ENCODE measurements at places on chromosomes 1 and 21.

GRCh38 chr21:33334824-33335223, 10.1 kb downstream of the IFNAR1 start:
- DNase-seq: no peak

DNA sequence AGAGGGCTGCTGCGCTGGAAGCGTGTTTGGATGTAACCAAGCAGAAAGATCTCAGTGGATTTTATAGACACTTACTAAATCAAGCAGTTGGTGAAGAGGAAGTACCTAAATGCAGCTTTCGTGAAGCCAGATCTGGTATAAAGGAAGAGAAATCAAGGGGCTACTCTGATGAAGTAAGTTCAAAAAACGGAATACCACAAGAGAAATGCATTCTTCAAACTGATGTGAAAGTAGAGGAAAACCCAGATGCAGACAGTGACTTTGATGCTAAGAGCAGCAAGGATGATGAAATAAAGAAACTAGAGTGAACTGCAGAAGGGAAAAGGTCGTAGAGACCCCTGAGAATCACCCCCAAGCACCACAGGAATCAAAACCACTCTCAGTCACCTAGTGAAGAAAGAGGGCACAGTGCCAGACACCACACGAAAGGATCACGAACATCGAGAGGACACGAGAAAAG, 40.8 kb upstream of the NEXN start:
- DNase-seq: no peak

DNA sequence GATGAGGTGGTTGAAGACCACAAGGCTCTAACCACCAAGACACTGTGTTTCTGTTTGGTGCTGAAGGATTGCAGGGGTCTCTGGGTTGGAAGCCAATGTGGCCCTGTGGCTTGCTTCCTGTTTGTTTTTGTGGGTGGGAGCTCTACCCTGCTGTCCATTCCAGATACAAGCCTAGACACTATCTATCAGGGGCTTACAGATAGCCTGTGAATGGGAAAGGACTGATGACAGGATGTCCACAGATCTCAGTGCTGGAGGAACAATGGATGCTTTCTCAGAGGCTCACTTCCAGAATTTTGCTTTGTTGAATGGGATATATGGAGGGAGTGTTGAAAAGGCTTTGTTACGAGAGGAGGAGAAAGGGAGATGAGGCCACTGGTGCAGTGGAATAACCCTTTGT, 69.7 kb downstream of the NOS1AP start:
- DNase-seq: no peak

DNA sequence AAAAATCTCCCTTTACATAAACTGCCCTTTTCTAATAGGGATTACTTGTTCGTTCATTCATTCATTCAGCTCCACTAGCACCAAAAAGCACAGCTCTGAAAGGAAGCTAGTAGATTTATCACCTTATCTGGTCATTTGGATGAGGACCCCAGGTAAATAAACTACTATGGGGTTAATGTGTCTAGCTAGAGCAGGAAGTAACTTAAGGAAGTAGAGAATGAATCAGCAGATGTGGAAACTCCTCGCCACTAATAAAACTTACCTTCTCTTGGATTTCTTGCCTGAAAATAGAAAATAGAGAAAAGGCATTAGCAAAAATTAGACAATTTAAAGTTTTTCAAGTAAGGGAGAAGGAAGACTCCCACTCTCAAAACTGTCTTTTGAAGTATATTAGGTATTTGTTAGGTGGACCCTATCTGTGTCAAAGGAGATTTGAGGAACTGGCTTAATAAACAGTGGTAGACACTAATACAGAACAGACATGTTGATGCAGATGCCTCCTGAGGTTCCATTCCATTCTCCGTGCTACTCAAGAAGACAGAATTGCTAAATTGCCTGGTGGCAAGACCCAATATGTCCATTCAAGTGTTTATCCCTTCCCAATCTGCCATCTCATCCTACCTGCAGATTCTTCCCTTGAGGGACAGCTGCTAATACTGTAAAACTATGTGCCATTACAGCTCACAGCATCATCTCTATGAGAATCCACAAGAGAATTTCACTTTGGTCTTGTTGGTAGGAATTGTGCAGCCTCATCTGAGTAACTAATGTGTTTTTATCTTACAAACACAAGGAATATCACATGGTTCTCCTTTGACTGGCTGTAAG, 14.9 kb downstream of the SELL start:
- no peak for DNase-seq

DNA sequence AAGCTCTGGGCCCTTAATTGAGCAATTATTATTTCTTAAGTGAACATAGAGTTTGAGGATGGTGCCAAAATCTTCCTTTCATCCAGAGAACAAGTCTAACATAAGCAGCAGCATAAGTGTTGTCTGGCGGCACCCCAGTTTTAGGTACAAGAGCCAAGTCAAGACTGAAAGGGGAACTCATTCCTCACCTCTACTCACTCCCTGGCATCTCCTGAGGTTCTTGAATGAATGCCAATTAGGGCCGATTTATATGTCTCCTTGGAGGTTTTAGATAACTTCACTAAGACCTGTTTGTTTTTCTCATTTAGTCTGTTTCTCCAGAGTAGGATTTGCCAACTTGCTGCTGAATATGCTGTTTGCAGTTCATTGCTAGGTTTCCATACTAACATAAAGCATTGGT, 42.6 kb upstream of the ADGRL2 start:
- DNase-seq: no peak

DNA sequence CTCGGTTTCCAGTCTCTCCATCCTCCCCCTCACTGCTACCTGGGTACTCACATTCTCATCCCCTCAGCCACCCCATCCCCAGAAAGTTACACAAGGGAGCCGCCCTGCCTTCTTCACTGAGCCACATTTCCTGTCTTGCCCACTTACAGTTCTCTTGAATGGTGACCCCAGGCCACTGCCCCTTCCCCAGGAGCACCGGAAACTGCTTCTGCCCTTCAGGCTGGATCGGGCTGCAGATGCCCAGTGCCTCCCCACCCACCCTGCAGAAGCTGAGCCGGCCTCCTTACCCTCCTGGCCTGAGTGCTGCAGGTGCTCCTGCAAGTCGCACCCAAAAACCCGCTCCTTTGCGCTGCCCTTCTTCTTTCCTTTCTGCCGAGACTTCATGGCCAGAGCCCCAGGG, 450 bp downstream of the ARHGAP30 start:
- no peak for DNase-seq

Measured in left kidney (tissue), 8 donors.